ENCODE measurements at places on chromosomes 11 and 22. TPM values are rescaled to one million over a fixed set of nuclear protein-coding genes. Genes with fewer than 3 reads are reported as not detected.
A peak's percentile ranks its signal among the peaks of the same experiment; 100 is the strongest.

GRCh38 chr22:36194971-36195370 lies 6.6 kb downstream of the APOL4 start:
- peak; percentile 46 for DNase-seq

DNA sequence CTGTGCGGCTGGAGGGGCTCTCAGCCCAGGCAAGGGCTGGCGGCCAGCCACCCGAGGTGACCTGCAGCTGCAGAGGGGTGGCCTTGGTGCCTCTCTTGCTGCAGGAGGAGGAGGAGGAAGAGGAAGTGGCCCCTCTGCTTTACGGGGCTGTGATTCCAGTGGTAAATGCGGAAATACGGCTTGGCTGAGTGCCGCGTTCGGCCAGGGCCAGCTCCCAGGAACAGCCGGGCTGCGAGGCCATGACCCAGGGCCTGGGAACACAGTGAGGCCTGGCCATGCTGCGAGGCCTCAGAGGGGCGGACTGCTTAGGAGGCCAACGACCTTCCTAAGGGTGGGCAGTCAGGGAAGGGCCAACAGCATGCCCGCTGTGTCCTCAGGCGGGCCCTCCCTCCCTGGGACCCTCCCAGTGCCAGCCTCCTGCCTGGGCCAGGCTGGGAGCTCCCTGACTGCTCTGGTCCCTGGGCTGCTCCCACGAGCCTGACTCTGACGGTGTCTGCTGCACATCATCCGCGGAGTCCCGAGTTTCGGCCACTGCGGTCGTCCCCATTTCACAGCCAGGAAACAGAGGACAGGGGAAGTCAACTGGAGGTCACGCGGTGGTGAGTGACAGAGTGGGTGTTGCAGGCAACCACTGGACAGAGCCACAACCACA lies 20.8 kb upstream of the PPARA start:
- peak; percentile 94 for DNase-seq

GRCh38 chr11:76361776-76362175 lies 19.2 kb downstream of the THAP12 start:
- DNase-seq, result no peak

DNA sequence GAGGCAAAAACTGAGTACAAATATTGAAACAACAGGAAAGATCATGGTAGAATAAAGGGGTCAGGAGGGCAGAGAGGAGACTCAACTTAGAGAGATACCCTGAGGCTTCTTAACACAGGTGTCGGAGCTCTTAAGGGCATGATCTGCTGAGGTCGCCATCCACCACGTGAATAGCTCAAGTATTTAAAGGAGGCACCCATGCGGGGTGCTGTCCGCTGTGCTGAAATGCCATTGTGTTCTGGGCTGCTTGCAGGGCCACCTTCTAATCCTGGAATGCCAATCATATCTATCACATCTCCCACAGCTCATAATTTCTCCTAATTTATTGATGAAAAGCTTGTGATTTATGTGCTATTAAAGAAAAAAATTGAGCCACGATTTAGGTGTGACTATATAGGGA lies 90.2 kb downstream of the SEZ6L start:
- DNase-seq, result no peak

GRCh38 chr22:20021196-20022181 lies 579 bp downstream of the TANGO2 start:
- no peak for DNase-seq

- DNase-seq, result no peak
These were observed 34.8 kb upstream of the PRODH start for GRCh38 chr22:18970948-18971315.

DNA sequence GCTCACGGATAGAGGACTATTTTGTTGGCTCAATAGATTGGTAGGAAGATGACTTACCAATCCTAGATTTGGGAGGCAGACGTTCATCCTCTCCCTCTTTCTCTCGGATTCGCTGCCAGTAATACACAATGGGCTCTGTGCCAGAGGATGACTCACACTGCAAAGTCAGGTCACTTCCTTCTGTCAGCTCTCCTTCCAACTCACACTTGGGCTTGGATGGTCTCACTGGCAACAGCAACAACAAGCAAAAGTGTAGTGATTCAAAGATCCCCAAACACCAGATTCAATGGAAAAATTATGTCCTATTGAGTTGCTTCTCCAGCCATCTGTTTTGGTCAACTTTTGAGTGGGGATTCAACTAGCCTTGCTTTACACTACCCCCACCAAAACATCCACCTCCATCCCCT lies 21.7 kb upstream of the HSPA8 start:
- peak; percentile 78 for DNase-seq

DNA sequence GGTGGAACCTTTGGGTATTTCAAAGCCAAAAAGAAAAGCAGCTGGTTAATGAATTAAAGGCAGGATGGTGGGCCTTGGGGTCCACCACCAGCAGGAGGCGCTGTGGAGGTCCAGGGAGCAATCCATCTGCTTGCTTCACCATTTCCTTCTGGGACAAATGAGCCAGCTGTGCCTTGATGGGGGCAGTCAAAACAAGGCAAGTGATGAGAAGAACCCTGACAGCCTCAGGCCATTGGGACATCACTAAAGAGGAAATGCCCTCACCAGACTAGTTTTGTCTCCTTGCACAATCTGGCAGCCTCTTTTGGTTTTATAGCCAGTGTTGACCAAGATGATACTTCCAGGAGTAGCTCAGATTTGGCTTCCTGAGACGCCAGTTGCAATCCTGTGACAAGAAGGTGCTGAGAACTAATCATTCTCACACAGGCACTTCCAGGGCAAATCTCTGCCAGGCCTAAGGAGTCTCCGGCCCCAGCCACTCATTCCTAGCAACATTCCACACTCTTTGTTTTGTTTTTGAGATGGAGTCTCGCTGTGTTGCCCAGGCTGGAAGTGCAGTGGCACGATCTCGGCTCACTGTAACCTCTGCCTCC lies 38.2 kb upstream of the WEE1 start:
- DNase-seq, result peak; percentile 60

DNA sequence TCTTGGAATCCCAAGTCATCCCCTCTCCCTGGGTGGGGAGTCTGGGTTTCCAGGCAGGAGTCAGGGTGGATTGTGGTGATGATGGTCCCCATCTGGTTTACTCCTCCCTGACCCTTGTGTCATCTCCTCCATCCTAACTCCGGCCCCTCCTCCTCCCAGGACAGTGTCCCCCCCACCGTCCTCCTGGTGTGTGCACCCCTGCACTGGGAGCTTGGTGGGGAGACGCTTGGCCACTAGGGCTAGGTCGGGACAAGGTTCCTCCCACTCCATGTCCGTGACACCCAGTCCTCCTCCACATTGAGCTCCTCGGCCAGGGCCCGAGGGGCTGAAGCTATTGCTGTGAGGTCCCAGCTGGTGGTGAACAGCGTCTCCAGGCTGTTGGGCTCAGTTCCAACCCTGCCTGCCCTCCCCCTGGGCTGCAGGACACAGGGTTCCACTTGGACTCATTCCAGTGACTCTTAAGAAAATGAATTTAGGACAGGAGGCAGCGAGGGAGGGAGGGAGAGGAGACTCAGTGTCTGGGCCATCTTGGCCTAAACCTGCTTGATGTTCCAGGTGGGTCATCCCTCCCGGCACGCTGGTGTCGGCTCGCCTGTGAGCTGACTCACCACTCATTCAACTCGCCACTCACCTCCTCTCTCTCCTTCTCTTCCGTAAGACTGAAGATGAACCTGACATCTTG lies 433.2 kb downstream of the TBC1D22A start:
- DNase-seq, result peak; percentile 50

DNA sequence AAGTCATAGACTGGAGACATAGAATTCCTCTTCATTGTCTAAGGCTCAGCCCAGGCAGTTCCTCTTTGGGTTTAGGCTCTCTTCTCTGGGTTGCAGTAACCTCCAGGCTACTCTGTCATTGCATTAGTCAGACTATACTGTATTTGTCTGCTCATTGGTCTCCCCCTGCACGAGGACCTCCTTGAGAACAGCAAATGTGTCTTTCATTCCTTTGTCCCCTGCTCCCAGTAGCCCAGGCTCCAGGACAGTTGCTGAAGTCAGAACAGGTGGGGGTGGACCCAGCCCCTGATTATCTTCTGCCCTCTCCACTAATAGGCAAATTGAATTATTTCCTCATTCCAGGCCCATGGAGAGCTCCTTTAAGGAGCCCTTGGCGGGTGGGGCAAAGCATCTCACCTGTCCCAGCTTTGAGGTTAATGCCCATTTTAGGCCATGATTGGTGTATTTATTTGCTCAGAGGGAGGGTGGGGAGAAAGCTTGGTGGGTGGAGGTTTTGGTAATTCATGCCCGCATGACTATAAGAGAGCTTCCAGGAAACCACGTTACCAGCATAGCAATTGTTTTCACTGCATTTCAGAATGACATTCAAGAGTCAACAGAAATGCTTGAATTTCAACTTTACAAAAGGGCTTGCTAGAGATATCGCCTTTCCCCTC lies 40.9 kb downstream of the NAV2 start:
- no peak for DNase-seq

- DNase-seq, result no peak
These were observed 33.2 kb downstream of the TOLLIP start for GRCh38 chr11:1276041-1276790.

Gene ARHGAP32
- total RNA-seq, result 32.2 TPM

Gene SLC1A2
- 0.13 TPM for total RNA-seq

Gene TIMM10
- total RNA-seq, result 39.5 TPM

Data from ovary (tissue), 10 donors.